Activated CD4-positive, alpha-beta T cell treated with anti-CD3 and anti-CD28 coated beads, Interleukin-10, Interleukin-2, amounts not matched to agents 100 ng/mL and 50 ng/mL, durations not matched to agents 16 hours and 8 hours (primary cell): ENCODE measurements at places on chromosomes 5 and 9.

- no peak for DNase-seq
Measured at GRCh38 chr5:75677607-75678006, 39.6 kb downstream of the POC5 start.

DNA sequence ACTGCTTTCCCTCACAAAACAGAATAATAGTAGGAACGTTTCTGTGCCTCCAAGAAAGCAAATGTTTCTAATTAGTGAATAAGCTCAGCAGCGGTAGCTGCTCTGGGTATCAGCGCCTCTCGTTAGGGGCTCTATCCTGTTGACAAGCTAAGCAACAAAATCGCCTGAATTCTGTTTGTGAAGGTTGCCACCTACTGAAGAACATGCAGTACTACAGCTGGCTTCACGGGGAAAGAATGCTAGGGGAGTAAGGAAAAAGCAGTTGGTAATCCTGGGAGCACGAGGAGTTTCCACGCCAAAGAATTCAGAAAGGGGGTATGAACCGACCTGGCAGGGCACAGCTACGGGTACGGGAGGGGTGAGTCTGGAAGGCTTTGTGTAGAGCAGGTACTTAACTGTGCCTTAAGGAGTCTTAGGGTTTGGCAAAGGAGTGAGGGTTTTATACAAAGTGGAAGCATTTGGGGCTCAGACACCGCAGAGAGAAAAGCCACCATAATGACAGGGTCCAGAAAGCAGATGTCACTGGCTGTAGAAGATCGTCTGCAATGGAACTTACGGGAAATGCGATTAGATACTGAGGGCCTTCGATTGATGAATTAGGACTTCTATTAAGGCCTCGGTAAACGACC, 171.7 kb downstream of the TTC39B start:
- peak; percentile 66 for DNase-seq

DNA sequence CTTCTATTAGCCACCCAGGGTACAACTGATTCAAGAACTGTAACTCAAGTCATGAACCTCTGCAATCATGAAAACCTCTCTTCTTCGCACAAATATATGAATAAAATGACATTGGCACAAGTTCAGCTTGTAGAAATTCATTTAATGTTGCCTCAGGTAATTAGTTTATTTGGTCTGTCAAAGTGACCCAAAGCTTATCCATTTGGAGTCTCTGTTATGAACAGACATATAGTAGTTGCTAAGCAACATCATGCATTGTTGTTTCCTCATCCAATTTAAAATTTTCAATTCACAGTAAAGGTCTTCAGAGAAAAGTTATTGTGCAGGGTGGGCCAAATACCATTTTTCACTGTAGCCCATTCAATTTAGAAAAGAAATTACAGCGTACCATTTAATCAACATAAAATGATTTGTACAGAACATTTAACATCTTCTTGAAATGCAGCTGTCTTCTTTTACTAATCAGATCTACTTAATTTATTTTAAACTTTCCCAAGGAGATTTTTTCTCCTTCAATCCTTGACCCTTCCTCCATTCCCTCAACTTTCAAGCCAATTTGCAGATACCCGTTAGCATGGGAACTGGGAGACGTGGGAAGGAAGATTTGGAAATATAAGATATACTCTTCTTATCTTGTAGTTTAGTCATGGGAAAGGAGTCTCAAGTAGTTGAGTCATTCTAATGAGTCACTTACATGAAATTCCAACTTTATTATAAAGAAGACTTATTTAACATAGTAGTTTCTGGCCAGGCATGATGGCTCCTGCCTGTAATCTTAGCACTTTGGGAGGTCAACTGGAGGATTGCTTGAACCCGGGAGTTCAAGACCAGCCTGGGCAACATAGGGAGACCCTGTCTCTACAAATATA, 231.3 kb downstream of the ATPSCKMT start:
- no peak for DNase-seq

GRCh38 chr5:172424111-172424490, 30.2 kb downstream of the SH3PXD2B start:
- DNase-seq, result no peak

DNA sequence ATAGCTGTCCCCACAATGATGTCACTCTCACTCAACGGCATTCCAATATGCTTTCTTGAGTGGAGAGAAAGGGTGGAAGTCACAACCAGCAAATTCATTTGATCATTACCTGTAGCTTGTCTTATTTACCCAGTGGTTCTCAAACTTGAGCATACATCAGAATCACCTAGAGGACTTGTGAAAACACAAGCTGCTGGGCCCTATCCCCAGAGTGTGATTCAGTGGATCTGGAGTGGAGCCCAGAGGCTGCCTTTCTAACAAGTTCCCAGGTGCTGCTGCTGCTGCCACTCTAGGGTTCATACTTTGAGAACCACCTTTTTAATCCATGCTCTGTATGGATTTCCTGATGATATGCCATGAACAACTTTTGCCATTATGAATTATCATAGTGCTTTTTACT, 94.7 kb downstream of the KLHL3 start:
- no peak for DNase-seq

- DNase-seq, result no peak
Measured at GRCh38 chr5:36236801-36237200, 4.9 kb downstream of the NADK2 start.

GRCh38 chr9:110655754-110656641, 12.6 kb upstream of the MUSK start:
- DNase-seq, result no peak

GRCh38 chr5:93579692-93580062, 1.3 kb downstream of the NR2F1-AS1 start:
- DNase-seq, result no peak
